ENCODE measurements at places on chromosomes 3 and 15. TPM values are rescaled to one million over a fixed set of nuclear protein-coding genes. Genes with fewer than 3 reads are reported as not detected.

WDR93 gene
- 0.69 TPM for total RNA-seq

BCHE gene
- total RNA-seq = 32.1 TPM

KNG1 gene
- not detected for total RNA-seq

DPPA2 gene
- not detected for total RNA-seq
